ENCODE measurements at places on chromosomes 2 and 18.

DNA sequence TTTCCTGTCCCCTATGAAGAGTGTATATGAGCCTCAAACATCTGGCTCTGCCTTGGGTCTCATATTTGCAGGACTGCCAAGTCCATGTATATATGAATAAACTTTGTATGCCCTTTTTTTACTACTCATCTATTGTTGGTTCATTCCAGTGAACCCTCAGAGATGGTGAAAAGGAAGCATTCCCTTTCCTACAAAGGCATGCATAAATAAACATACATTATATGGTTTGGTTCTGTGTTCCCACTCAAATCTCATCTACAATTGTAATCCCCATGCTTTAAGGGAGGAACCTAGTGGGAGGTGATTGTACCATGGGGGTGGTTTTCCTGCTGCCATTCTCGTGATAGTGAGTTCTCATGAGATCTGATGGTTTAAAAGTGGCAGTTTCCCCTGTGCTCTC is 534.2 kb downstream of the SPAG16 start:
- DNase-seq = no peak

- no peak for DNase-seq
Observed at GRCh38 chr2:187826023-187826422, 271.8 kb upstream of the TFPI start.

GRCh38 chr2:216562696-216563435 is 64.2 kb downstream of the RPL37A start:
- DNase-seq = no peak

DNA sequence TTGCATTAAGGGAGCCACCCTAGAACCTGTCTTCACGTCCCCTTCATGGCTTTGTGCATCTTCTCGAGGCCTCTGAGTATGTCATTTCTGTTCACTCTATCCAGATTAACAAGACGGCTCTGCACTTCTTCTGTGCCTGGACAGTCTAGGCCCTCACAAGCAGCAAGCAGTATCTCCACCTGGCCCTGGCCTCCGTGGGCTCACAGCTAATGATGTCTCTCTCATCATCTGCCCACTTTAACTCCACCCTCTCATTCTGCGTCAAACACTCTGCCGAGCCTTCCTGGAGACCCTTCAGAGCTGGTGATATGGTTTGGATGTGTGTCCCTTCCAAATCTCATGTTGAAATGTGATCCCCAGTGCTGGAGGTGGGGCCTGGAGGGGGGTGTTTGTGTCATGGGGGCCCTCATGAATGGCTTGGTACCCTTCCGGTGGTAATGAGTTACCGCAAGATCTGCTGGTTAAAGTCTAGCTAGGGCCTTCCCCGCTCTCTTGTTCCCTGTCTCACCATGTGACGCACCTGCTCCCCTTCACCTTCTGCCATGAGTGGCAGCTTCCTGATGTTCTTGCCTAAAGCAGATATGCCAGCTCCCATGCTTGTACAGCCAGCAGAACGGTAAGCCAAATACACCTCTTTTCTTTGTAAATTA is 132.5 kb upstream of the ID2 start:
- DNase-seq = no peak

DNA sequence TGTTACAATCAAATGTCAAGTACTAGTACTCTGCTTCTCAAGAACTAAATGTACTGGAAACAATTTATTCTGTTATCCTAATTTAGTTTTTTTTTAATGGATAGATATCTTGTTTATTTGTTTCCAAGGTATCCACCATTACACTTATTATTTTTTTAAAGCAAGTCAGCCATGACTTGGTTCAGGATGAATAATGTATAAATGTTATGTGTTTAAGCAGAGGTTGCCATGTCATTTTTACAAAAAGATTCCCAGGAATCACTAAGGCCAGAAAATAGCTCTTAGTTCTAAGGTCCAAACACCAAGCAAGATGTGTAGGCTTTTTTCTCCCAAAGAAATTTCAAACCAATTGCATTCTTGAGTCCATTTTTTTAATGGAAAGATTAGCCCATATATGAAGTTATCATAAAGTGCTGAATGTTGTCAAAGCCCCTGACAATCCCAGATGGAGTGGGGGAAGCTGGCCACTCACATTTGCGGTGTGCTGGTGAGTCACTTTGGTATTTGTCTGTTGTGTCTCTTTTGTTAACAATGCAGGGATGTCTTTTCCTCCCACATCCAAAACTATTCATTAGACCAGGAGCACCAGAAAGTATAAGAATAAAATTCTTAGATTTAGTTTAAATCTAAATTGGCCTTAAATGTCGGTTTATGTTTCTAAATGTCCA is 158.9 kb downstream of the COL6A3 start:
- DNase-seq = no peak

GRCh38 chr2:158495175-158495574 is 38.4 kb downstream of the PKP4 start:
- DNase-seq = no peak

- DNase-seq = no peak
Observed at GRCh38 chr2:12271589-12271984, 445.1 kb upstream of the TRIB2 start.

- no peak for DNase-seq
Observed at GRCh38 chr2:3320910-3321605, 56.6 kb downstream of the EIPR1 start.

- no peak for DNase-seq
Observed at GRCh38 chr2:198438331-198438730, 633.9 kb downstream of the PLCL1 start.

DNA sequence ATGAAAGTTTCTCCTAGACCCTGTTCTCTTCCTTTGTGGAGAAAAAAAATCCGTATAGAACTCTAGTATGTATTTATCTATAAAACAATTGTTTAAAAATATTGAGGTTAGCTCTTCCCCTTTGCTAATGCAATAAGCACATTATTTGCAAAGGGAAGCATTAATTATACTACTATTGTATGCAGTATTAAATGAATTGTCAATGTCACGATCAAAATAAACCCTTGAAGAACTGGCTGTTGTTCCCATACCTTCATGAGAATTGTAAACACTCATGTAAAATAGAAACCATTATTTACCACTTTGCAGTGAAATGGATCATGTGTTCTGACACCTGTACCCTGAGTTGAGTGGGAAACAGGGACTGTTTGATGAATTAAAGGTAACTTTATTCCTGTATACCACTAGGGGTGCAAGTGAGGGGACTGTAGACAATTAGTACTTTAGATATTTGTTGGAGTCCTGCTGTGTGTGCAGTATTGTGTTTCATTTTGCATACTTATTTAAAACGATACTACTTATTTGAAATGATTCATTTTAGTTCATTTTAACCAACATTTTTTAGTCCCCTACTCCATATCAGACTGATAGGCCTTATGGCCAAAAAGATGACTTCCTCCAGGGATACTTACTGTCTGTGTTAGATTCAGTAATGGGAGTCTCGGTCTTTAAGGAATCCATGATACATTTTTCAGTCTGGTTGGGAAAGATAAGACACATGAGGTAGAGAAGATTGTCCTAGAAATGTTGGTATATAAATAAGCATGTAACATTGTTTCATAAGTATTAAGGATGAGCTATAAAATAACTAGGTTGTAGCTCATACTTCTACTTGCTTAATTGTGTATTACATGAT is 7.9 kb downstream of the PKP4 start:
- no peak for DNase-seq

DNA sequence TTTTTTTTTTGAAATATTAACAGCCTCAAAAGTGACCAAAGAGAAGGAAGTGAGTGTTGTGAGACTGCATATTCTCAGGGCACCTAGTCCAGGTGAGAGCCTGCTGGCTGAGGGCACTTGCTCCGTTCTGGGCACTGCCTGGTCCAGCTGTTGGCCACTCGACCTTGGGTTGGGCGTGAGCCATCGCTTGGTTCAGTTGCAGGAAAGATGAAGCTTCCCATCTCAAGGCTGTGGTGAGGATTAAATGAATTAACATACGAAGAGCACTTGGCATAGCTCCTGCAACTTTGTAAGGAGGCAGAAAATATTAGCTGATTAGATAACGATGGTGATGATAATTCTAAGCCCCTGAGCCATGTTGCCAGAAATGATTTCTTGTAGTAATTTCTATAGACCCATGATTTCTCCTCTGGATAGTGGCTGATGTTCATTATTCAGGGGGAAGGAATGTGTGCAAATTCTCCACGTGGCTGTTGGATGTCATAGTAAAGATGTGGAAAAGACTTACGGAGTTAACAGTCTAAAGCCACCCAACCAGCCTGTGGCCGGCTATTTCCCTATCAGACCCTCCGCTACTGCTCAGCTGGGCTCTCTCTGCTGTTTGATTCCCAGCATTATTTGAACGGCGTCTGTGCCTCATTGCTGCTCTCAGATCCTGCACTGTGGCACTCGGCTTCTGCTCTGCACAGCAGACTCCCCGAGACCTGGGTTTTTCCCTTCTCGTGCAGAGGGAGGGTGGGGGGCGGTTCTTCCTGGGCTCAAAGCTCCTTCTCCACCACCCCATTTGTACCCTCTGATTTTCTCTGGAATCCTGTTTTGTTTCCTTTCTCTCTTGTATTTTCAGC is 221.1 kb downstream of the GALR1 start:
- DNase-seq = no peak

- DNase-seq = no peak
Observed at GRCh38 chr2:21970971-21971370, 847.2 kb downstream of the TDRD15 start.

GRCh38 chr2:47708801-47709499 is 74.0 kb upstream of the MSH6 start:
- DNase-seq = no peak

GRCh38 chr18:60599267-60599666 is 226.7 kb upstream of the MC4R start:
- DNase-seq = no peak

- no peak for DNase-seq
Observed at GRCh38 chr2:31354837-31355236, 59.7 kb downstream of the XDH start.

- DNase-seq = no peak
Observed at GRCh38 chr18:45841060-45841764, 15.7 kb downstream of the SIGLEC15 start.

DNA sequence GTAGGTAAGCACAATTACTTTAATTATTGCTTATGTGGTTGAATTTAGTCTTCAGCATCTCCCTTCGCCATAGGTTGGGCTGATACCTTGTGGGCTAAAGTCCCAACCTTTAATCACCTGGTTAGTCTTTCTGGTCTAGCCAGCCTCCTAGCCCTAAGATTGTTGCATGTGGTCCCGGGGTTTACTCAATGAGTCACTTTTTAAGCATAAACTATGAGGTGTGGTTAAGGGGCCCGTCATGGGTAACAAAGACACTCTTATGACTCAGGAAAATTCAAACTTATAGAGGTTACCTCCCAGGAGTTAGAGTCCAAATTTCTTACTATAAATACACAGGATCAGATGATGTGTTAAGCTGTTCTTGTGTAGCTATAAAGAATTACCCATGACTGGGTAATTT is 841.6 kb downstream of the TRIB2 start:
- no peak for DNase-seq

- DNase-seq = no peak
Observed at GRCh38 chr2:30679426-30680088, 127.7 kb downstream of the CAPN13 start.

DNA sequence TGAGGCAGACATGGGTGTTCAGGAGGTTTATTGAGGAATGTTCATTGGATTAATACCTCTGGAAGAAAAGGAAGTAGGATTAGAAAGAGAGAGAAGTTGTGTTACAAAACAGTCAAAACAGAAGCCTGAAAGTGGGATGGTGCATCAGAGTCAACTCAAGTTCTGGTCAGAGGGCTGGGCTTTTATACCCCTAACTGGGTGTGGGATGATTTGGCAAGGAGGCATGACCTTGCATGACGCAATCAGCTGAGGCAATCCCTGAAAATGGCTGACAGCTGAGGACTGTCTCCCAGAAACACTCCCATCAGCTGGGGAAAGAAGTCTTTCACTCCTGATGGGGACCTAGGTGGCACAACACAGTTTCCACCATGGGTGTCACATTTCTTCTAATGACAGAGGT is 818.2 kb downstream of the SATB2 start:
- no peak for DNase-seq

- no peak for DNase-seq
Observed at GRCh38 chr2:101704816-101705578, 7.5 kb downstream of the MAP4K4 start.

DNA sequence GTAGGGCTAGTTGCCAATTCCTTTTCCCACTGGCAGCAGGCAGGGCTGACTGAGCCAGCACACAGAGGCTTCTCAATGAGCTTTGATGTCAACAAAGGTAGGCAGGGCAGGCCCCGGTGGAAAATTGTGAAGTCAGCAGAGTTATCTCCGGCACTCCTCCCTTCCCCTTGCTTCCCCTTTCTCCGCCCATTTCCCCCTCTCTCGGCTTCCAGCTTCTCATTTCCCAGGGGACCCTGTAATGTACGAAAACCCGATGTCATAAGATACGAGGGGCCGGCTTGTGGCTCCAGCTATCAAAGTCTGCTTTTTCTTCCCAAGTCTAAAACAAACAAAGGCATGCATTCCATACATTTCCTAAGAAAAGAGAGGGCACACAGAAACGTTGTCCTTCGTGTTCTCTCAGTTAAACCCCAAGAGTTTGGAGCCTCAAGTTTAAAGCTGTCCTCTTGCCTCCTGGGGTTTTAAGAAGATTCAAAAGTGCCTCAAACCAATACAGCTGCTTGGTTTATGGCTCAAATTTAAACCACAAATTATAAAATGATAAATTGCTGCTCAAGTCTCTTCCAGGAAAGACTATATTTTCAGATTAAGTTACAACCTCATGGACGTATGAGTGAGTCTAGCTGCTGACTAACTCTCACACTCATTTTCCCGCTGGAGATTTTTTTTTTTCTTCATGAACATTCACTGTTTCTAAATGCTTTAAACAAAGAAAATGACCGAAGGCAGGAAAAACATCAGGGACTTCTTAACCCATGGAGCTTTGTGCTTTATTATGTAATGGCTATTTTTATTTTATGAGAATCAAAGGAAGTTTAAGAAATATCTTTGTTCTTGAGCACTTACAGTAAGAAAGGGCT is 27.2 kb upstream of the EML4 start:
- DNase-seq = peak; percentile 27

GRCh38 chr2:163711699-163712098 is 24.1 kb downstream of the FIGN start:
- DNase-seq = no peak

GRCh38 chr2:147223553-147224060 is 621.2 kb upstream of the ACVR2A start:
- DNase-seq = no peak

- DNase-seq = no peak
Observed at GRCh38 chr2:158845859-158846258, 50.7 kb downstream of the DAPL1 start.

GRCh38 chr2:99032786-99033185 is 96.8 kb upstream of the CRACDL start:
- no peak for DNase-seq

GRCh38 chr2:210954386-210954907 is 398.0 kb downstream of the CPS1 start:
- no peak for DNase-seq

Measured in activated T-cell treated with anti-CD3 and anti-CD28 coated beads, Interleukin-2, amount 50 U/mL, for 4 hours (primary cell).